ENCODE measurements at places on chromosomes 12 and 14.

DNA sequence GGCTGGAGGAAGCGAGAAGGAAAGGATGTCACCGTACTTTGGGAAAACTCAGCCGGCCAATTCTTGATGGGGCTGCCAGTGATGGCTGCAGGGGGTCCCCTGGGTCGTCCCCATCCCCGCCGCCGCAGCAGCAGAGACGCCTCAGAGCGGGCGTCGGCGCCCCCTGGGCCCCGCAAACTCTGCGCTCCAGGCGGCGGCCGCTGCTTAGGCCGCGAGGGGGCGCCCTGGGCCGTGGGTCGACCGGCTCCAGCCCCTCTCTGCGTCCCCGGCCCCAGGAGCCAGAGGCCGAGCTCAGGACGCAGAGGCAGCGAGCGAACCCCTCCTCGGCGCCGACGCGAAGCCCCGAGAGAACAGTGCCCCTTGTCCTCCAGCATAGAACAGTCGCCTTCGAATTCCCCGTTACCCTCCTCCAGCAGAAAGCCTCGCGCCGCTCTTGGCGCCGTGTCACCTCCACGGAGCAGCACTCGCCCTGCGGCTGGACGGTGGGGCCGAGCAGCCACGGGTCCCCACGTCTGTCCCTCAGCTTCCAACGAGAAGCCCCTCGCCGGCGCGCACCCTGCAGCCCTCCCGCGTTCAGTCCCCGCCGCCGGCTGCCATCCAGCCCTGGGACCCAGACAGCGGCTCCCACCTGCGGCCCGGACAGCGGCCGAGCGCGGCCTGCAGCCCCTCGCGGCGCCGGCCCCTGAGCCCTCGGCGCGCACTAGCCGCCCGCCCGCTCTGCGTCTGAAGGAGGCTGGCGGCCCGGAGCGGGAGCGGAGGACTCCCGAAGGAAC lies 106.6 kb downstream of the PRICKLE1 start:
- DNase-seq: peak; percentile 59

DNA sequence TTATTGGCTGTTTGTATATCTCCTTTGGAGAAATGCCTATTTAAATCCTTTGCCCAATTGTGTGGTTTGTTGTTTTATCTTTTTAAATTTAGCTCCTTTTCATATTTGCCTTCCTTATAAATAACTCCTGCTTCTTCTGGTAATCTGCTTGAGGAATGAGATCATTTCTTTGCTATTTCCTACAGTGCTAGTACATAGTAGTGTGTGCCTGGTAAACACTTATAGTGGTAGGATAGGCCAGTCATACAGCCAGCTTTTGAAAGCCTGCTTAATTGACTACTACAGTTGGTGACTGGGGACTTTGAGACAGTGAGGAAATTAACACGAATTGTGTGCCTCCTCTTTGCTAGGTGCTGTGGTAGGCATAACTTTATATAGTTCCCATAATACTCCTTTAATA lies 68.7 kb downstream of the BORCS5 start:
- no peak for DNase-seq

- no peak for DNase-seq
Measured at GRCh38 chr14:22262881-22263280, 326.1 kb downstream of the DAD1 start.

- DNase-seq: no peak
Measured at GRCh38 chr12:46835785-46836184, 10.0 kb upstream of the SLC38A4 start.

- peak; percentile 83 for DNase-seq
Measured at GRCh38 chr14:96037891-96038557, 1.1 kb upstream of the C14orf132 start.

GRCh38 chr14:30883508-30884294 lies 9.3 kb downstream of the COCH start:
- DNase-seq: no peak

- DNase-seq: peak; percentile 11
Measured at GRCh38 chr14:59707778-59708561, 131.4 kb upstream of the CCDC175 start.

GRCh38 chr12:51590347-51591015 lies 552 bp upstream of the SCN8A start:
- peak; percentile 81 for DNase-seq

GRCh38 chr12:57416039-57416996 lies 14.5 kb downstream of the R3HDM2 start:
- DNase-seq: no peak

- no peak for DNase-seq
Measured at GRCh38 chr14:61197416-61197815, 83.7 kb downstream of the TMEM30B start.

Data from SW480 (cell line).